ENCODE measurements at places on chromosomes 2 and 18.

- no peak for DNase-seq
Observed at GRCh38 chr2:233173115-233173514, 78.4 kb upstream of the ATG16L1 start.

DNA sequence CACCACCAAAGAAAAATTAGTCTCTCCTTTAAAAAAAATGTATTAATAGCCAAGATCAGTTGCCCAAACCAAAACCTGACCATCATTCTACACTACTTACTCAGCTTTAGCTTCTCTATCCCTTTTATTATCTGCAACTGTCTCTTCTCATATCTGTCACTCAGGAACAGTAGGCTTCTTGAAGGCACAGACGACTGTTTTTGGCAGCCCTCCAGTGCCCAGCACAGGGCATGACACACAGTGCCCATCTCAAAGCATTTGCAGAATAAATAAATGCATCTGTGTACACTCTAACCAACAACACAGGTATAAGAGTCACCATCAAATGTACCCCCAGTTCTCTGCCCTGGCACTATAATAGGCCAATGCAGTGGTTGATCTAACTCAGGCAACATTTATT is 117.2 kb downstream of the UXS1 start:
- DNase-seq = no peak

GRCh38 chr2:160210599-160211138 is 10.6 kb upstream of the ITGB6 start:
- DNase-seq = peak; percentile 50

GRCh38 chr2:160156665-160157064 is 43.4 kb downstream of the ITGB6 start:
- DNase-seq = no peak

- no peak for DNase-seq
Observed at GRCh38 chr2:220240641-220241040, 613.2 kb downstream of the SLC4A3 start.

Measured in tibial nerve (tissue), 4 donors.